ENCODE measurements at places on chromosomes 5 and 9. TPM values are rescaled to one million over a fixed set of nuclear protein-coding genes. Genes with fewer than 3 reads are reported as not detected.

LCN2 gene
- total RNA-seq = not detected

WNT8A gene
- total RNA-seq = not detected

DNA sequence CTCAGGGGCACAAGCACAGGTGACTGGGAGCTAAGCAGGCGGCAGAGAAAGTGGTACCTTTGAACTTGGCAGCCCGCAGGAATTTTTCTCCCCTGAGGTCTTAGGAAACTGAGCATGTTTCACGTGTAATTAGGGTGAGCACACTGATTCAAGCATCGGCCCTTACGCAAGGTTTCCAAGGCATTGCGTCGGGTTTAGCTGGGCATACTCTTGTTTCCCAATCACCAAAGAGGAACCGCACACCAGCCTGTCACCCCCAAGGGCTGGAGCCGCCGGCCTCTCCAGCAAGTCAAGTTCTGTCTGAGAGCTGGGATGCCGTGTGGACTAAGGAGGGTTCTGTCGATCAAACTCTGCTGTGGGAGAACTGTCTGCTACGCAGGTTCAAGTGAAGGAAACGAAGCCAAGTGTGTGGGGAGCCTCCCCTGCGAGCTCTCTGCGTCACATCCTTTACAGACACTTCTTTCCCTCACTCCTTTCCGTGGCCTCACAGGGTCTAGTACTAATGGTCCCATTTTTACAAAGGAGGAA, 53.0 kb downstream of the ERGIC1 start:
- no peak overlapping the region for H3K27ac ChIP-seq
- no peaks in the 10 kb centered on the region for H3K4me1 ChIP-seq
- H3K27me3 ChIP-seq = no peaks in the 10 kb centered on the region
- no peak for DNase-seq

DNA sequence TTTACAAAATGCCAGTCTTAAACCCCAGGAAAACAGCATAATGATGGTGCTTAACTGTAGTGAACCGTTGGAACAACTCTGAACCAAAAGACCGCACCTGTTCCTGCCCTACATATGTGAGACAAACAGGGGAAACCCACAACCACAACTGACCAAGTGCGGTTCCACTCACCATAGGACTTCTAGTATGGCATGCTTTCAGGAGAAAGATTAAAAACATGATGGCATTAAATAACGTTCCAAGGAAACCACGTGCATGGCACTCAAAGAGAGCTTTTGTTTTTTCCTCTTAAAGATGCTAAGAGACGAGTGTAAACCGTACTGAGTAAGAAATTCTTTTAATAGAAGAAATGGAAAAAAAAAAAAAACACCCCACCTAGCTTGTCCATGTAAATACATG, 119.8 kb downstream of the SSBP2 start:
- H3K4me1 ChIP-seq = peaks cover 17% of the 10 kb centered on the region
- H3K4me3 ChIP-seq = no peak overlapping the region
- peaks cover 29% of the 10 kb centered on the region for H3K36me3 ChIP-seq
- peak; percentile 42 for DNase-seq
- H3K27me3 ChIP-seq = no peaks in the 10 kb centered on the region

DNA sequence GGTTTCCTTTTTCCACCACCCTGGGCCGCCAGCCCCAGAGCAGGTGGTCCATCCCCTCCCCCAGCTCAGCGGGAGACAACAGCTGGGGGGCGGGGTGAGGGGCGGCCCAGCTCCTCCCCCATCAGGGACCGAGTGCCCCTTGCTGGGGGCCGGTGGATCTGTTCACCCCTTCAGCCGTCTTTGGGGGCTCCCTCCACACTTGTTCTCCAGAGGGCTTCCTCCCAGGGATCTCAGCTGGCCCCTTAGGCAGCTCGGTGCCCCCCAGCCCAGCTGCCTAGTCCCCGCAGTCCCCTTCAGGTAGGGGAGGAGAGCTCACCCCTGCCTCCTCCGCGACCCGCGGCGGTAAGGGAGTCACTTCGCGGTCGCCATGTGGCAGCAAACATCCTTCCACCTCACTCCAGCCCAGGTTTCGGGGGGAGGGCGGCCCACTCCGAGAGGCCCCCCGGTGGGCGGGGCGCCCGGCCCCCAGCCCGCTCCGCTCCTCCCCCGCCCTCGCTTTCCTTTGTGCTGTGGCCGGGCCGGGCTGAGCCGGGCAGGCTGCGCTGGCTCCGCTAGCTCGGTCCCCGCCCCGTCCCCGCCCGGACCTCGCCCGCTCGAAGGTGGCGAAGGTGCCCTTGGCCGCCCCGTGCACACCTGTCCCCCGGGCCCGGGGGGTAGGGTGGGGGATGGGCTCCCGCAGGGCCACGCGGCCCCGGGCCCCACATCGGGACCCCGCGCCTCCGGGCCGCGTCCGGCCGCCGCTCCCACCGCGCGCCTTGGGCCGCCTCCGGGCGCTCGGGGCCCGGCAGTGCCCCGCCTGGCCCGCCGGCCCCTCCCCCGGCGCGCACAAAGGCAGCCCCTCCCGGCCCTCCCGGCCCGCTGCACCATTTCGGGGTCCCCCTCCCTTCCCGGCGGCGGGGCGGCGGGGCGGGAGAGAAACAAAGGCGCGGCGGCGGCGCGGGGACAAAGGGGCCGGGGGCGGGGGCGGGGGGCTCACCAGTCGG, 683 bp downstream of the DBN1 start:
- H3K4me1 ChIP-seq = peaks cover 20% of the 10 kb centered on the region
- no peaks in the 10 kb centered on the region for H3K36me3 ChIP-seq
- no peak overlapping the region for H3K27ac ChIP-seq
- H3K27me3 ChIP-seq = peaks cover 7% of the 10 kb centered on the region
- DNase-seq = no peak
